ENCODE measurements at places on chromosomes 7 and 10. TPM values are rescaled to one million over a fixed set of nuclear protein-coding genes. Genes with fewer than 3 reads are reported as not detected.

The OGDHL gene
- 2.6 TPM for total RNA-seq

- peak overlapping the region; percentile 2 for H3K4me3 ChIP-seq
- no peaks in the 10 kb centered on the region for H3K27me3 ChIP-seq
- peaks cover 67% of the 10 kb centered on the region for H3K4me1 ChIP-seq
- peaks cover 6% of the 10 kb centered on the region for H3K36me3 ChIP-seq
Observed at GRCh38 chr10:79149662-79150443, 81.1 kb downstream of the ZMIZ1 start.

The NUTM2E gene
- total RNA-seq = not detected

- DNase-seq = no peak
- H3K27me3 ChIP-seq = no peaks in the 10 kb centered on the region
- no peaks in the 10 kb centered on the region for H3K36me3 ChIP-seq
- H3K27ac ChIP-seq = no peak overlapping the region
- H3K4me1 ChIP-seq = no peaks in the 10 kb centered on the region
- H3K4me3 ChIP-seq = no peak overlapping the region
Observed at GRCh38 chr10:89565180-89565579, 29.8 kb upstream of the SLC16A12 start.

DNA sequence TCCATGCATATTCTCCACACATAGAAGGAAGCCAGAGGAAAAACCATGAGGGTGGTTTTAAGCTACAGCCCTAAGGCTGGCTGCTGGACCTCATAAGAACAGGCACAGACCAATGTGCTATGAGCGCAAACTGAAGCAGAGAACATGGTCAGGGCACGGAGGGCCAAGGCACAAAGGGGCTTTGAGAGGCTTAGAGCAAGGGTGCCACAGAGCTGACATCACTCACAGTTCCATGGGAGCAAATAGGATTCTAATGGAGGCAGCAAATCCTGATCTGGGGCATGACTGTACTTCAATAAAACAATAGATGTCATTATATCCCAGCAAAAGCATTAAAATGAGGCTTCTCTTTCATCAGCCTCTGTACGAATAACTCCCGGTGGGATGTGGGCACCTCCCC lies 162.4 kb downstream of the COBL start:
- no peaks in the 10 kb centered on the region for H3K36me3 ChIP-seq
- no peak overlapping the region for H3K4me3 ChIP-seq
- H3K4me1 ChIP-seq = no peaks in the 10 kb centered on the region
- no peak for DNase-seq
- no peak overlapping the region for H3K27ac ChIP-seq
- no peaks in the 10 kb centered on the region for H3K27me3 ChIP-seq

- no peaks in the 10 kb centered on the region for H3K27me3 ChIP-seq
- no peak for DNase-seq
- no peak overlapping the region for H3K27ac ChIP-seq
- H3K4me3 ChIP-seq = no peak overlapping the region
Observed at GRCh38 chr7:116736927-116737715, 65.1 kb downstream of the MET start.

The MMD2 gene
- not detected for total RNA-seq

DNA sequence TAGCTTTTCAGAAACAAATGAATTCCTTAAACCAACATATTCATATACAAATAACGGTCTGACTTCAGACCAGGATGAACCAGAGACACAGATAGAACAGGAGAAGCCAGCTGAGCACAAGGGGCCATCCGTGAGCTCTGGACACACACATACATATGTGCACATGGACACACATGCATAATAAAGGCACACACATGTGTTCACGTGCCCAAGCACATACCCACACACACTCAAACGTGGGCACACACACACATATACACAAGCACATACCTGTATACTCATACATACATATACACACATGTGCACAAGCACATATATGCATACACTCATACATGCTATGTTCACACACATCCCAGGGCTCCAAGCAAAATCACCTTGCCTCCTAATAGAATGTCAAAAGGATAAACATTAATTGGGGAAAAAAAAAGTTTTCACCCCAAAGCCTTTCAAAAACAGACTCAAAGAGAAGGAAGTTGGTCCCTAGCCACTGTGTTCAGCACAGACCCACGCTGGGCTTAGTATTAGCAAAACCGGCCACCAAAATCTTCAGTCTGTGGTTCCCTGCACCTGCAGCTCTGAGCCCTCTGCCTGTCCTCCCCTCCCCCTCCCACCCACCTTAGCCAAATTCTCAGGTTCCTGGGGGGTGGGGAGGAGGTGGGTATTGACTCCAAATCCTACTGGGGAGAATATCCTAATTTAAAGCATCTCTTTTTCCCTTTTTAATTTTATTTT lies 100.4 kb upstream of the MACROH2A2 start:
- no peak for DNase-seq
- no peaks in the 10 kb centered on the region for H3K27me3 ChIP-seq
- no peak overlapping the region for H3K4me3 ChIP-seq
- no peaks in the 10 kb centered on the region for H3K4me1 ChIP-seq
- no peak overlapping the region for H3K27ac ChIP-seq

The GUSB gene
- total RNA-seq = 36.5 TPM

The SSC4D gene
- 0.86 TPM for total RNA-seq

DNA sequence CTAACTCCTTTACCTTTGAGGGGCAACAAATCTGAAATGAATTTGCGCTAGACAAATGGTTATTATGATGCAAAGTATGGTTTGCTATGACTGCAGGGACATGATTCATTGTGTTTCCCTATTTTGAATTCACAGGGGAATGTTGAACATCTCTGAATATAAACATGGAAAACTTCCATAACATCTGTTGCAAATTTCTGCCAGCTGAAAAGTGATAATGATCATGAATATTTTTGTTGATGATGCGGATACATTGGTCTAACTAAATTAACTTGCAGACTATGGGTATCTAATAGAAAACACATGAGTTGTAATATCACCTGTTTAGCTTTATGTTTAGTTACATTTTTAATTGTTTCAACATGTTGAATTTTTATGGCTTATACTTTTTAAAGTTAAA lies 1325.5 kb downstream of the REEP3 start:
- H3K4me3 ChIP-seq = no peak overlapping the region
- no peak for DNase-seq
- H3K27ac ChIP-seq = no peak overlapping the region

The OR6V1 gene
- total RNA-seq = not detected

- no peak overlapping the region for H3K4me3 ChIP-seq
- H3K27me3 ChIP-seq = no peaks in the 10 kb centered on the region
- no peaks in the 10 kb centered on the region for H3K36me3 ChIP-seq
- peak; percentile 92 for DNase-seq
- H3K27ac ChIP-seq = peak overlapping the region; percentile 42
Observed at GRCh38 chr10:53003094-53003493, 230.5 kb upstream of the MBL2 start.

DNA sequence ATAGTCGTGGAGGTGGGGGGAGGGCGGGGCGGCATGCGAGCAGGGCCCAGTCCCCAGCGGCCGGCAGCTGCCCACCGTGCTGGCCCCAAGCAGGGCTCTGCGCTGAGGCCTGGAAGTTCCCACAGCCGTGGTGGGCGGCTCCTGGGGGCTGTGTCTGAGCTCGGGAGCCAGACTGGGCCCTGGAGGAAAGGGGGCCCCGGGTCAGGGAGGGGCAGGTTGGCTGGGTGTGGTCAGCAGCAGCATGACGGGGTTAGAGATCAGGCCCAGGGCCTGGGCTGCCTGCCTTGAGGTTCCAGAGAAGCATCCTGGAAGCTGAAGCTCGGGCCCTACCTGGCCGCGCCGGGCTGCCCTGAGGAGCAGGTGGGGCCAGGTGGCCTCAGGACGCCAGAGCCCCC lies 22.1 kb downstream of the GET4 start:
- H3K4me3 ChIP-seq = no peak overlapping the region
- no peaks in the 10 kb centered on the region for H3K4me1 ChIP-seq
- H3K36me3 ChIP-seq = no peaks in the 10 kb centered on the region
- H3K27me3 ChIP-seq = no peaks in the 10 kb centered on the region

DNA sequence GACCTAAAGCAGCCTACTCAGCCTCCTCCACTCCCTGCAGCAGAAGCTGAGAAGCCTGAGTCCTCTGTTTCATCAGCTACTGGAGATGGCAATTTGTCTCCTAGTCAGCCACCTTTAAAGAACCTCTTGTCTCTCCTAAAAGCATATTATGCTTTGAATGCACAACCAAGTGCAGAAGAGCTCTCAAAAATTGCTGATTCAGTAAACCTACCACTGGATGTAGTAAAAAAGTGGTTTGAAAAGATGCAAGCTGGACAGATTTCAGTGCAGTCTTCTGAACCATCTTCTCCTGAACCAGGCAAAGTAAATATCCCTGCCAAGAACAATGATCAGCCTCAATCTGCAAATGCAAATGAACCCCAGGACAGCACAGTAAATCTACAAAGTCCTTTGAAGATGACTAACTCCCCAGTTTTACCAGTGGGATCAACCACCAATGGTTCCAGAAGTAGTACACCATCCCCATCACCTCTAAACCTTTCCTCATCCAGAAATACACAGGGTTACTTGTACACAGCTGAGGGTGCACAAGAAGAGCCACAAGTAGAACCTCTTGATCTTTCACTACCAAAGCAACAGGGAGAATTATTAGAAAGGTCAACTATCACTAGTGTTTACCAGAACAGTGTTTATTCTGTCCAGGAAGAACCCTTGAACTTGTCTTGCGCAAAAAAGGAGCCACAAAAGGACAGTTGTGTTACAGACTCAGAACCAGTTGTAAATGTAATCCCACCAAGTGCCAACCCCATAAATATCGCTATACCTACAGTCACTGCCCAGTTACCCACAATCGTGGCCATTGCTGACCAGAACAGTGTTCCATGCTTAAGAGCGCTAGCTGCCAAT lies 202.2 kb downstream of the ZEB1 start:
- DNase-seq = no peak
- H3K27me3 ChIP-seq = no peaks in the 10 kb centered on the region
- 0 out of 2 replicates have a peak, but pooled peaks cover under 1% of the 10 kb centered on the region for H3K4me1 ChIP-seq
- no peak overlapping the region for H3K4me3 ChIP-seq
- no peak overlapping the region for H3K27ac ChIP-seq

The MMS19 gene
- total RNA-seq = 78.2 TPM

GRCh38 chr7:15757041-15758000 lies 70.8 kb upstream of the MEOX2 start:
- no peaks in the 10 kb centered on the region for H3K27me3 ChIP-seq
- DNase-seq = no peak
- H3K27ac ChIP-seq = no peak overlapping the region
- no peaks in the 10 kb centered on the region for H3K36me3 ChIP-seq
- H3K4me3 ChIP-seq = no peak overlapping the region
- no peaks in the 10 kb centered on the region for H3K4me1 ChIP-seq

DNA sequence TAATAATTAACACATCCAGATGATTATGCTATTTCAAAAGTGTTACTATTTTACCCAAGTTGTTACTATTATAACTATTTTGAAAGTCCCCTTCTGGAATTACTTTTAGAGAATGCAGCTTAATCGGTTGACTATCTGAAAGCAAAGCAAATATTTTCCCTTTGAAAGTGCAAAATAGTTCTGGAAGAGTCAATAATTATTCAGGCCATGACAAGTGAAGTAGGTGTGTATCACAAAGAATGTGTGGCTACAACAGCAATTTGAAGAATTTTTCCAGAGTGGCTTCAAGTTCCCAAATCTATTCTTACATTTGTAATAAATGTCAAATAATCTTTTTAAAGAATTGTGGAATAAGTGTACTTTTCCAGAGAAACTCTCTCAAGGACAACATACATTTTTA lies 42.8 kb downstream of the RNLS start:
- H3K4me1 ChIP-seq = no peaks in the 10 kb centered on the region
- no peaks in the 10 kb centered on the region for H3K27me3 ChIP-seq

DNA sequence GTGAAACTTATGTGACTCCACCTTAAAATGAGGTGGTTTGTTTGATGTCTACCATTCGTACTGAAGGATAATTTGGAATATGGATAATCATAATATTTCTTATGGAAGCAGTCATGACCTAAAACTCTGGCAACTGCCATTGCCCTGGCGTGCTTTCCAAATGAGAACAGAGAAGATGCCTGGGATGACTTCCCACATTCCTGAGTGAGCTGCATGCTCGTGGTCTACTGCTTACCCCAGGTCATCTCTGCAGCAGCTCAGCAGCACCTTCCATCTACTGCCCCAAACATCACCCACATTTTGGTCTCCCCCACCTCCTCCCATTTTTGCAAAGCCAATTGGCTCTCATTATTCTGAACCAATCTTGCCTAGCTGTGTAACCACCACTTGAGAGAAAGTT lies 40.1 kb downstream of the LYZL1 start:
- no peak overlapping the region for H3K27ac ChIP-seq
- H3K4me1 ChIP-seq = no peaks in the 10 kb centered on the region
- H3K36me3 ChIP-seq = no peaks in the 10 kb centered on the region
- H3K27me3 ChIP-seq = no peaks in the 10 kb centered on the region
- H3K4me3 ChIP-seq = no peak overlapping the region
- DNase-seq = no peak

DNA sequence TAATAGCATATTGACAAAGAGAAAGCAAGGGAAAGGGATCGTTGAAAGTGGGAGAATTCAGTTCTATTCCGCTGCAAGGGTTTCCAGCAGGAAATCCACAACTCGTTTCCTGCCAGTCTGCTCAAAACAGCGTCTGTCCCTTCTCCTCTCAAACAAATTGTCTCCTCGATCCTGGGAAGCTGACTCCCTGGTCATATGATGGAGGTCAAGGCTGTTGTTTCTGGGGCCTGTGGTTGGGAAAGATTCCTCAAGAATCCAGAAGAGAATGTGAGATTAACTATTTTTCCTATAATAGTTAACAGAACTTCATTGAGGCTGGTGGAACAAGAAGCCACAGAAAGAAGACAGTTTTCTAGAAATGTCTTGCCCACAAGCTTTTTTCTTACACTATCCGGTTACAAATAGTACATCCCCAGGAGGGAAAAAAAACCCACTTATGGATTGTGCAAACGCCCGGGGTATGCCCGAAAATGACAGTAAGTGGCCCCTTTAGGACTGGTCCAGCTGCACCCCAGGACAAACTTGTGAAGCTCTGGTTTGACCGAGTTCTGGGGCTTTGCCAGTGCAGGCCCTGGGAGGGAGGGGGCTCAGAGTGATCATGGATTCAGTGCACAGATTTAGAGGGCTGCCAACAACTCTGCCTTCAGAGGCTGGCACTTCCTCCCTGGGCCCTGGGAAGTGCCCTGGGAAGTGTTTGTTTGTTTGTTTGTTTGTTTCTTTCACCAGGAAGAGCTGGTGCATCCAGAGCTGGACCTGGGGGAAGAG lies 49.4 kb upstream of the CTBP2 start:
- H3K27me3 ChIP-seq = no peaks in the 10 kb centered on the region
- H3K36me3 ChIP-seq = no peaks in the 10 kb centered on the region

- H3K36me3 ChIP-seq = peaks cover 11% of the 10 kb centered on the region
- no peaks in the 10 kb centered on the region for H3K27me3 ChIP-seq
- peak overlapping the region; percentile 73 for H3K27ac ChIP-seq
- H3K4me3 ChIP-seq = peak overlapping the region; percentile 7
Observed at GRCh38 chr10:62230344-62231121, 38.1 kb downstream of the RTKN2 start.

The ATRNL1 gene
- total RNA-seq = not detected
